Small intestine (tissue), 16 donors: ENCODE measurements at places on chromosomes 1 and 21. TPM values are rescaled to one million over a fixed set of nuclear protein-coding genes. Genes with fewer than 3 reads are reported as not detected.

Gene SPATA6
- polyA plus RNA-seq, result 6.2 TPM

Gene F13B
- 0.24 TPM for polyA plus RNA-seq

Gene DISP3
- polyA plus RNA-seq, result not detected

Gene INSRR
- polyA plus RNA-seq, result 0.01 TPM

Gene RHOU
- polyA plus RNA-seq, result 42.3 TPM

Gene GPR25
- 0.07 TPM for polyA plus RNA-seq

Gene DIRAS3
- 1.8 TPM for polyA plus RNA-seq

Gene IL12RB2
- polyA plus RNA-seq, result 0.52 TPM

Gene SERPINC1
- polyA plus RNA-seq, result 1.0 TPM

Gene CTSE
- 15.6 TPM for polyA plus RNA-seq

Gene CRNN
- polyA plus RNA-seq, result not detected

DNA sequence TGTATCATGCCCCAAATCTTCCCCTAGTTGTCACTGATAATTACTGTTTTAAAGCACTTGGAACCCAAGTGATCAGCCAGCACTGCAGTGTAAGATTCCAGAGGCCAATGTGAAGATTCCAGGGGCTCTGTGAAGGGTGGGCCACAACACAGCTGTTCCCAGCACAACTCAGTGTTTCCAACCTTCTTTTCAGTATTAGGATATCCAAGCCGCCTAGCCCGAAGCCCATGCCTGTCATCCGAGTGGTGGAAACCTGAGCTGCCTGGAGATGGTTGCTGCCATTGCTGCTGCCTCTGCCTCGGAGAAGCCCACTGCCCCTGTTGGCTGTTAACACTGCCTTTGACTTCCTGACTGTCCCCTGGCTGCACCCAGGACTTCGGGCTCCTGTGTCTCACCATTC lies 30.4 kb upstream of the SNX27 start:
- peaks cover 17% of the 10 kb centered on the region for H3K36me3 ChIP-seq
- no peaks in the 10 kb centered on the region for H3K4me1 ChIP-seq
- H3K4me3 ChIP-seq, result no peak overlapping the region
- no peaks in the 10 kb centered on the region for H3K27me3 ChIP-seq
- DNase-seq, result no peak
- no peak overlapping the region for H3K27ac ChIP-seq

GRCh38 chr21:26437326-26438009 lies 135.6 kb downstream of the CYYR1 start:
- no peaks in the 10 kb centered on the region for H3K27me3 ChIP-seq
- H3K36me3 ChIP-seq, result no peaks in the 10 kb centered on the region
- no peak for DNase-seq
- no peak overlapping the region for H3K27ac ChIP-seq
- no peak overlapping the region for H3K4me3 ChIP-seq

DNA sequence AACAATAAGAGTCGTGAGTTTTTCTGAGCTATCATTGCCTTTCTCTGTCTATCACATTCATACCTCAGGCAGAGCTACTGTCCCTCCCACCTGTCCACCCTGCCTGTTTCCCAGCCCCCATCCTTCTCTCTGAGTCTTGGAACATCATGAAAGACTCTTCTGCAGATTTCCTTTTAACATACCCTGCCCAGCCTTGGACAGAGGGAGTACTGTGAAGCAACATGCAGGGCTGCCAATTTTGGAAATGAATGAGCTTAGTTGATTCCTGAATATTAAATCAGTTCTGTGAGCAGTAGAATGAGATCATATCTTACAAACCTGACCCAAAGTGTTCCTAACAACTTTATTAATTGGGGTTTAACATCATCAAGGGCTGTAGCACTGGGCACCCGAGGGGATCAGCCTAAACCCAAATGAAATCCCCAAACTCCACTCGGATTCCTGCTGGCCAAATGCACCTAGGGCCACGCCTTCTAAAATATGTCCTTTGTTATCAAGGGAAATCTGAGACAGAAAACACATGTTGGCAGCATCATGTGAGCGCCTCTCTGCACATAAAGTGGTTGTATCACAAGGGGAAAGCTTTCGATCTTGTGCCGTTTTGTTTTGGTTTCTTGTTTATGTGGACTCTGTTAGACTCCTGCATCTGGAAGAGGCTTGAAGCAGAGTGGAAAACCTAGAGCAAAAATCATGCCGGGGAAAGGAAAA lies 357.6 kb downstream of the KIF26B start:
- H3K4me1 ChIP-seq, result no peaks in the 10 kb centered on the region
- no peak for DNase-seq
- H3K27me3 ChIP-seq, result no peaks in the 10 kb centered on the region

GRCh38 chr1:234069760-234070159 lies 165.3 kb downstream of the SLC35F3 start:
- DNase-seq, result no peak
- H3K27ac ChIP-seq, result no peak overlapping the region

DNA sequence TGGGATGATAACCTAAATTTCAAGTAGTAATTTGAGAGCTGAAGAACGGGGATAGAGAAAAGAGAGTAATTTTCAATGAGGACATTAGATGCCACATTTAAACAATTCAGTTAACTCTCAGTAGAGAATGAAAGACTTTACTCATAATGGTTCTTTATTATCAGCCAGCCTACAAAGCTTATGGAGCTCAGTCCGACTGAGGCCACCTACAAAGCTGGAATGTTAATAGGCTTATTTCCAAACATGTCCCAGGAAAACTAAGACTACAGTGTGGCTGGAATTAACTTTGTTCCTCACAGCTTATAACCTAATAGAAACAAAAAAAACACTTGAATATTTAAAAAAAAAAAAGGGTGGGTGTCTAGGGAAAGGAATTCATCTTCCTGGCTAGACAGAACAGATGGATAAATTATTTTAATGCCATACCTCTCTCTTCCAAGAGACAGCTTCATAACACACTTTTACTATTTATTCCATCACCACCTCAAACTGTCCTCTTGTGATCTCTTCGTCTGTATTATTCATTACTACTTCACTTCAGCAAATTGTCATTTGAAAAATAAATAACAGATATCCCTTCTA lies 9.8 kb downstream of the SLC19A2 start:
- DNase-seq, result no peak
- no peak overlapping the region for H3K4me3 ChIP-seq
- H3K4me1 ChIP-seq, result no peaks in the 10 kb centered on the region
- no peak overlapping the region for H3K27ac ChIP-seq
- no peaks in the 10 kb centered on the region for H3K36me3 ChIP-seq

DNA sequence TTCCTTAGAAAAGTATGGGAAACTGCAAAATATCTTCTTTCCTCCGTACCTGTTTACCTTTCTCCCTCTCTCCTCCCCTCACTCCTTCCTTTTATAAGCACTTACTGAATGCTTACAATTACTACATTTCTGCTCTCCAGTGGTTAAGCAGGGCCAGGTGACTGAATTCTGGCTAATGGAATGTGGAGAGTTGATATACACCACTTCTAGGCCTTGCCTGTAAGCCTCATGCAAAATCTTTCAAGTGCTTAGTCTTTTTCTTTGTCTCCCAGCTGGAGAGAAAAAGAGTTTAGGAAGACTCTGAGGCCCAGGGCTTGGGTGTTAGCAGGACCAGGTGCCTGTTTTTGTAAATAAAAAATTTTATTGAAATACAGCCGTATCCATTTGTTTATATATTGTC lies 77.7 kb upstream of the CACNA1E start:
- H3K27ac ChIP-seq, result no peak overlapping the region
- H3K36me3 ChIP-seq, result no peaks in the 10 kb centered on the region
- H3K4me1 ChIP-seq, result no peaks in the 10 kb centered on the region

DNA sequence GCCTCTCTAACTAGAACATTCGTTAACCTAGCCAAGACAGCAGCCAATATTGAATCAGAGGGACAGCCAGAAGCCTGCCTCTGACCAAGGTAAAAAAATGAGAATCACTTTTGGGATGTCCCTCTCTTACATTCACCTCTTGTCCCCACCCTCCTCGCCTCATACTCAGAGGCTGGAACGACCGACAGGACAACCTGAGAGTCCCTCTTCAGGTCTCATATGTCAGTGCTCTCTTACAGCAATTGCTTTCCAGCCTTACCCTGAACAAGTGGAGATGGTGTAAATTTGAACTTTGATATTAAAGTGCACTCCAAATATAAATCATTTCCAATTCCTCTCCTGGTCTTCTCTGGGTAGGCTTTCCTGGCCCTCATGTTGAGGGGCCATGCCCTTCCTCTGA lies 327.5 kb downstream of the KCTD3 start:
- H3K36me3 ChIP-seq, result no peaks in the 10 kb centered on the region
- H3K27me3 ChIP-seq, result no peaks in the 10 kb centered on the region
- H3K4me3 ChIP-seq, result no peak overlapping the region
- no peak for DNase-seq

GRCh38 chr1:173164686-173165085 lies 42.4 kb downstream of the TNFSF4 start:
- DNase-seq, result no peak
- H3K36me3 ChIP-seq, result no peaks in the 10 kb centered on the region
- no peak overlapping the region for H3K27ac ChIP-seq
- no peaks in the 10 kb centered on the region for H3K4me1 ChIP-seq

- no peak for DNase-seq
- no peaks in the 10 kb centered on the region for H3K36me3 ChIP-seq
- no peak overlapping the region for H3K4me3 ChIP-seq
- no peaks in the 10 kb centered on the region for H3K4me1 ChIP-seq
Observed at GRCh38 chr1:38700077-38700470, 159.5 kb downstream of the RRAGC start.

DNA sequence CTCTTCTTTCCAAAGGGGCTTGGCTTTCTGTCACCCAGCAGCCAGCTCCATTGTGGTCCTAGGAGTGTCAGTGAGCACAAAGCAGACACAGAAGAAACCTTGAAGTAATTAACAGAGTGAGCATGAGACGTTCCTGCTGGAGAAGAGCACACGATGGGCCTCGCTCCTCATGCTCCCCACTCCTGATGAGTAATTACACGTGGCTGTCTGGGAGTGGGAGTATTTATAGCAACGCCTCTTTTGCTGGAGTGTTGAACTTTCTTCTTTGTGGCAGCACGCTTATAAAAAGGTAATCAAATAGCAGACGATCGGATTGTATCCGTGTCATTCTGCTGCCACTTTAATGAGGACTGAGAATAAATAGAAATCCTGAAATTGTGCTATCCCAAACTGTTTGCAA lies 185.8 kb downstream of the CAMTA1 start:
- peaks cover 4% of the 10 kb centered on the region for H3K27me3 ChIP-seq
- DNase-seq, result no peak
- no peaks in the 10 kb centered on the region for H3K36me3 ChIP-seq

- H3K4me1 ChIP-seq, result no peaks in the 10 kb centered on the region
- no peaks in the 10 kb centered on the region for H3K36me3 ChIP-seq
- DNase-seq, result no peak
- no peak overlapping the region for H3K27ac ChIP-seq
- peaks cover 3% of the 10 kb centered on the region for H3K27me3 ChIP-seq
- no peak overlapping the region for H3K4me3 ChIP-seq
Observed at GRCh38 chr1:6004412-6005123, 12.3 kb upstream of the NPHP4 start.

GRCh38 chr21:36641886-36642285 lies 57.0 kb upstream of the SIM2 start:
- no peaks in the 10 kb centered on the region for H3K36me3 ChIP-seq
- no peaks in the 10 kb centered on the region for H3K4me1 ChIP-seq
- no peaks in the 10 kb centered on the region for H3K27me3 ChIP-seq
- no peak overlapping the region for H3K4me3 ChIP-seq
- DNase-seq, result no peak

DNA sequence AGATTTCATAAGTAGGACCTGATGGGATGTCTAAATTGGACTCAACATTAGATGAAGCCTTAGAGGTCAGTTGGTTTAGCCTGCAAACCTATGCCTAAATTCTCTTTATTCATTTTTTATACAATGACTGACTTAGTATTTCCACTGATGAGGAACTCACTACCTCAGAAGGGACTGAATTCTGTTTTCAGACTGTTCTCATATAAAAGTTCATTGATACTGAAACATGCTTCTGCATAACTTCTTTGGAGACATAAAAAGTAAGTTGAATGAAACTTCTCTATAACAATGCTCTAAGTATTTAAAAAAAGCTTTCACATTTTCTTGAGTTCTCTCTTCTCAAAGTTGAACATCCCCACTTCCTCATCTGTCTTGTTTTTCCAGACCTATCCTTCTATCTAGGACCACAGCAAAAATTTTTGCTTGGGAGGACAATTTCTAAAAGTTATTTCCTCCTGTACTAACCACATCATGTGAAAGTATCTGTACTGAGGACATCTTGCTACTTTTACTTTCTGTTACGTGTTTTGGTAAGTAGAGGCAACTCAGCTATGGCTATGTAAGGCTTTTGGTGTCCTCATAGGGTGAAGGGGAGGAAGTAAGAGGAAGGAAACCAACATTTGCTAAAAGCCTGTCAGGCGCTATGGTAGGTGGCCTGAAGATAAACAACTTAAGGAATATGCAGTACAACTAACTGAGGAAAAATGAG lies 64.1 kb downstream of the USP24 start:
- no peaks in the 10 kb centered on the region for H3K4me1 ChIP-seq
- H3K4me3 ChIP-seq, result no peak overlapping the region
- peaks cover 16% of the 10 kb centered on the region for H3K36me3 ChIP-seq
- H3K27ac ChIP-seq, result no peak overlapping the region

- no peak overlapping the region for H3K4me3 ChIP-seq
- H3K27ac ChIP-seq, result no peak overlapping the region
- DNase-seq, result no peak
Observed at GRCh38 chr1:66980745-66981367, 56.1 kb downstream of the MIER1 start.

- H3K4me3 ChIP-seq, result no peak overlapping the region
- no peak overlapping the region for H3K27ac ChIP-seq
- DNase-seq, result peak; percentile 91
- H3K36me3 ChIP-seq, result no peaks in the 10 kb centered on the region
- no peaks in the 10 kb centered on the region for H3K4me1 ChIP-seq
Observed at GRCh38 chr1:119724611-119725218, 13.0 kb downstream of the PHGDH start.

DNA sequence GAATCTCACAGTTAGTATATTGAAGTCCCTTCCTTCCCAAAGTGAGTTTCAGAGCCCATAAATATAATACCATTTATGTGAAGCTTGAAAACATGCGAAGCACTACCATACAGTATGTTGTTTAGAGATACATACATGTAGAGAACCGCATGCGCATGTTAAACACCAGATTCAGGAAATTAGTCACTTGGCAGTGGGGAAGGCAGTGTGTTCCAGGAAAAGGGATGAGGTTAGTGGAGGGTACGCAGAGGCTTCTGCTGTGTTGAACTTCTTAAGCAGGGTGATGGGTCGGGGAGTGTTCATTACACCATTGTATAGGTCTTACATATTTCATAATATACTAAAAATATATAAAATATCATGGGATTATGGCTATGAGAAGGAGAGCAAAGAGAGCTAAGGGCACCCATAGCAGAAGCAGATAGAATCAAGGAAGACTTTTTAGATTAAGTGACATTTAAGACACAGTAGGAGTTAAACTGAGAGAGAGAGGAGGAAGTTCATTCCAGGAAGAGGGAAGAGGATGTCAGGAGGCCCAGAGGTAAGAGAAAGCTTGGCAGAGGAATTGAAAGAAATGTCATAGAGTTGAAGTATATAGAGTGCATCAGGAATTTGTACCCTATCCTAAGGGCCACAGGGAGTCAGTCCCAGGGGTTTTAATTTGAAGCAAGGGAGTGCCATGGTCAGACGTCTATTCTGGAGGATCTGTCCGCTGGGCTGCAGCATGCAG lies 43.5 kb upstream of the SARS1 start:
- peaks cover 22% of the 10 kb centered on the region for H3K36me3 ChIP-seq
- H3K27ac ChIP-seq, result no peak overlapping the region
- H3K4me1 ChIP-seq, result no peaks in the 10 kb centered on the region
- H3K27me3 ChIP-seq, result no peaks in the 10 kb centered on the region
- DNase-seq, result no peak
